ENCODE measurements at places on chromosomes 12 and 14. TPM values are rescaled to one million over a fixed set of nuclear protein-coding genes. Genes with fewer than 3 reads are reported as not detected.
A peak's percentile ranks its signal among the peaks of the same experiment; 100 is the strongest.

DNA sequence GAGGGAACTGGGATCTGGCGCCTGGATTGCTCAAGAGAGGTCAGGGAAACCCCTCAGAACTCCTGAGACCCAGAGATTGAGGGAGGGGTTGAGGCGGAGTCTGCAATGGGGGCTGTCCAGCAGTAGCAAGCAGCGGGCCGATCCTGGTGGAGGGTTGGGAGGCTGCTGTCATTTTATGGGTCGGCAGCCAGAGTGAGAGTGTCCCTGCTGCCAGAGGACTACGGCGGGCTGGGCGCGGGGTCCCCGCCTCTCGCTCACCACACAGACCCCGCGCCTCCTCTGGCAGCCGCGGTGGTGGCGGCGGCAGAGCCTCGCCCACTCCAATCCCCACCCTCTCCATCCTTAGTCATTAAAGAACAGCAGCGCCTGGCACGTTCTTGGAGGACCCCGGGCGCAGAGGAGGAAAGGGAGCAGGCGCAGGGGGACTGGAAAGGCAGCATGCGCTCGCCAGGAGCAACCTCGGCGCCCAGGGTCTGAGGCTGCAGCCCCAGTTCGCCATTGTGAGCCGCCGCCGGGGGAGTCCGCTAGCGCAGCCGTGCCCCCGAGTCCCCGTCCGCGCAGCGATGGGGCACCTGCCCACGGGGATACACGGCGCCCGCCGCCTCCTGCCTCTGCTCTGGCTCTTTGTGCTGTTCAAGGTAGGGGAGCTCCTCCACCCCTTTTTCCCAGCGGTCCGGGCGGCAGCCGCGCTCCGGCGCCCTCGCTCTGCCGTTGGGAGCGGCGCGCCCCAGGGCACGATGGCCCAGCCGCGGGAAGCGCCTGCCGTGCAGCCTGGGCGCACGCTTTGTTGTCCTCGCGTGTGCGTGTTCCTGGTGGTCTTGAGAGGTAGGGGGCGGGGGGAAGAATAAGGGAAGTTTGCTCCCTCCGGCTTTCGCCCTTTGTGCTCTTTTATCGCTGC is at the start of gene PTPRO:
Gene PTPRO (plus strand): TSS at position 345 of the 898 bp plus-strand sequence.
- no peak for DNase-seq

DNA sequence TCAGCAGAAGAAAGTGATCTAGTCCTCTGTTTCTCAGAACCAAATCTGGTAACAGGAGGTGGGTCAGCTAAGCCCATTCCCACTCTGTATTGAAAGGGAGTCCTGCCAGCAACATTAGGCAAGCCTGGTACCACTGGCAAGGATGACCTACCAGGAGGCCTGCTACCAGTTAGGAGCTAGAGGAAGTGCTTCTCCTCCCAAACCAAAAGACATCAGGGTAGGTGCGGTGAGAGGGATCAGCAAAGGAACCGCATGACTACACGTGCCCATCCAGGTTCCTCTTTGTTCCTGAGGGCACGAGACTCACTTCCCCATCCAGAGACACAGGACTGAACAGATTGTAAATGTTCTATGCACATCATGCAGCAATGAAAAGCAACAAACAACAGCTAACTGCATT is 2.8 kb downstream of the KLRC4 start:
- DNase-seq, result no peak

- no peak for DNase-seq
These were observed 159.7 kb upstream of the BMP4 start for GRCh38 chr14:54116198-54116885.

- DNase-seq, result peak; percentile 8
These were observed 37.0 kb upstream of the FBXO33 start for GRCh38 chr14:39469094-39469710.

GRCh38 chr12:124851342-124851741 is 12.3 kb downstream of the SCARB1 start:
- DNase-seq, result no peak

The NPFF gene
- not detected for total RNA-seq

GRCh38 chr12:23750923-23751322 is 198.5 kb downstream of the SOX5 start:
- DNase-seq, result no peak

DNA sequence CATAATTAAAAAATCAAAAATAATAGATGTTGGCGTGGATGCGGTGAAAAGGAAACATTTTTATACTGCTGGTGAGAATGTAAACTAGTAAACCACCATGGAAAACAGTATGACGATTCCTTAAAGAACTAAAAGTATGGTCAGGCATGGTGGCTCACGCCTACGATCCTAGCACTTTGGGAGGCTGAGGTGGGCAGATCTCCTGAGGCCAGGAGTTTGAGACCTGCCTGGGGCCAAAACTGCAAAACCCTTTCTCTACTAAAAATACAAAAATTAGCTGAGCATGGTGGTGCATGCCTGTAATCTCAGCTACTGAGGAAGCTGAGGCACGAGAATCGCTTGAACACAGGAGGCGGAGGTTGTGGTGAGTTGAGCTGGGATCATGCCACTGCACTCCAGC is 195.7 kb upstream of the BMP4 start:
- DNase-seq, result no peak
